ENCODE measurements at places on chromosomes 6 and 20.
A peak's percentile ranks its signal among the peaks of the same experiment; 100 is the strongest.

DNA sequence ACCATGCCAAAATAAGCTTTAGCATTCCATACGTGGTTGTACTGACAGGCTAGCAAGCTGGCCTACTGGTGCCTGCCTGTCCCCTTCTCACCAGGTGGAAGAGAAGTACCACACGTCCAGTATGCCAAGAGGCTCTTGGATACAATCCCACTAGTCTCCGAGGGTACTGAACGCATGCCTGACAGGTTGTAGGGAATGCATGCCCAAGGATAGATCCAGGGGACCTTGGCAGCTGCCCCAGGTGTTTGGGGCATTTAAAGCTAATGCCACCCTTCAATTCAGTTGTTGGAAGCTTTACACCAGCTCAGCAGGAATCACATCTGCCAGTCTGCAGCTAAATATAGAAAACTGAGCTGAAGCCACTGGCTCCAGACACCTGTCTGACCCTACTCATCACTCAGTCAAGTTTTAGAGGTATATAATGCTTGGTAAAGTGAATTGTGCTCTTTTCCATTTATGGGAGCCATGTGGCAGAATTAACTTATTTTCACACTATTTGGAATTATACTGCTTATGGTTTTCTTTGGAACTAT is 4.9 kb downstream of the TUBB2B start:
- DNase-seq = no peak

DNA sequence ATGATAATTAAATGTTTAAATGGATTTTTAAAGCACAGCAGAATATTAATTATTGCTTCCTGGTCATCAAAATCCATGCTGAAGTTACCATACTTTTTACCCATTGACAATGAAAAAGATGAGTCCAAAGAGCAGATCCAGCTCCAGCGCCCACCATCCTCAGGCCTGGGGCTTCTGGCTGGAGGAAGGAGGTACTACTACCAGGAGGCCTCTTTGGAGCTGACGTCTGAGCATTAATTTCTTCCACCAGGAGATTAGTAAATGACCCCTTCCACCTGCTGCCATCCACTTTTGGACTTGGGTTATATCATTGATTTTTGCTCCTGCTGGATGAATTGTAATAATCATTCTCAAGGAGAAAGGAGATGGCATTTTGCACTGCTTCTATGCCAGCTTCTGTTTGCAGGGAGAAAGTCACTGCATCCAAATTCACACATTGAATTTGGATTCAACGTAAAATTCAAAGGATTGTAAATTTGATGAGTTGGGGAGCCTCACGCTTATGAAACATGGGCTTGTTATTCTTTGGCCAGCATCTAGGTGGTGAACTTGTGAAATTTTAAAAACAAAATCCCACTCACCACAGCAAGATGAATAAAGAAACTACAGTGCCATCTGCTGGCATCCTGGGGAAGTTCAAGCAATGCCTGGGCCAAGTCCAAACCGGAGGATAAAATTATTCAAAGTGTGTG is 121.8 kb downstream of the SASH1 start:
- peak; percentile 79 for DNase-seq

DNA sequence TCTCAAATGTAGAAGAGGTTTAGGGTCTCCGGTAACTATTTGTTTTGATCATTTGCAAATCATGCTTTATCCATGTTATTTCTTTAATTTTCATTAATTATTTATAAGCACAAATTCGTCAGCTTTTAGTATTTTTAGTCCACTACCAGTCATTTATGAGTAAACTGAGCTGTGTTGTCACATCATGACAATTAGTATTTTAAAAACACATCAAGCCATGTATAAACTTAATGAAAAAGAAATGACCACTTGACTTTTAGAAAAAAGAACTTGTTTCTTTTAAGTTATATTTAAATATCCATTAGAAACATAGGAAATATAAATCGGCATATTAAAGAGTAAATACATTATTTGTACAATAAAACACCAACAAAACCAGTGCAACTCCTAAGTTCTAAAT is 2.8 kb downstream of the NKX2-4 start:
- DNase-seq = no peak

- peak; percentile 93 for DNase-seq
Observed at GRCh38 chr20:14219801-14220461, 117.5 kb downstream of the FLRT3 start.

DNA sequence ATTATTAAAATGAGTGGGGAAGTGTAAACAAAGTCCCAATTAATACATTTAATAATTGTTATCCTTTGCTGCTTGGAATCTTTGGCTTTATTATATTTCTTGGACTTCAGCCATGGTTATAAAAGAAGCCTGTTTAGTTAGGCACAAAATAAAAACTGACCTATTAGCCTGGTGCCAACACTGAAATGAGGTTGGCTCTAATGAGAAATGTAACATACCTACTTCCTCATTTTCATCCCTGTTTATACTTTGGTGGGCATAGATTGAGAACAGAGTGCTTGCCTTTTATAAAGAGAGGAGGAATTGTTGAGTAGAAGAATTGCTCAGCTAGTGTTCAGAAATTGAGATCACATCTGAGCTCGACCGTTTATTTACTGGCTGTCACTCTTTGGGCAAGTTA is 471.3 kb downstream of the UTRN start:
- DNase-seq = no peak

DNA sequence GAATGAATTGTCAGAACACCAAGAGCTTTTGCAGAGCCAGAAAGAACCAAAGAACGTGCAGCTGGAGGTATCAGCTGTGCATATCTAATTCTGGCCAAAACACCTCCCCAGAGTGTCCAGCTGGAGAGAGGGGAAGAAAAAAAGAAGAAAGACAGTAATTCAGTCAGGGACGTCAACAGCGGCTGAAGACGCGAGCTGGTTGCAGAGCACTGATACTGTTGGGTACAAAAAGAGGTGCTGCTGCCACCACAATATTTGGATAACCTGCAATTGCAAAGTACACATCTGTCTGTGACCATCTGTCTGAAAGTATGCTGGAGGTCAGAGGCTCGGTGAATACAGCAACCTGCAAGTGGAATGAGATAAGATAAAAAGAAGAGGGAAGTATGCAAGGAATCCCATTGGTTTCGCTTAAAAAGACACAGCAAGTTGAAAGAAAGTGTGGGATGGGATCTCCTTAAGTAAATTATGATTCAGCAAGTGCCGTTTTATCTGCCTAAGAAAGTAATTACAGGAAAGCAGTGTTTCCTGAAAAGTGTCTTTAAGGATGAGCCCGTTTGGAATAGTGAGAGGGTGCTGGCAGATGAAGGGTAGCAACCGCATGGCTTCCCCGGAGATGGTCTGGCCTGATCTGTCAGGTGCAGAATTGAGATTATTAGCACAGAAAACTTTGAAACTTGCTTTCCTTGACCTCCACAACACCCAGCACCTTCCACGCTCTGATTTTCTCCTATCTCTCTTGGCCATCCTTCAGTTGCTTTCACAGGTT is 189.9 kb upstream of the PRDM1 start:
- DNase-seq = no peak

DNA sequence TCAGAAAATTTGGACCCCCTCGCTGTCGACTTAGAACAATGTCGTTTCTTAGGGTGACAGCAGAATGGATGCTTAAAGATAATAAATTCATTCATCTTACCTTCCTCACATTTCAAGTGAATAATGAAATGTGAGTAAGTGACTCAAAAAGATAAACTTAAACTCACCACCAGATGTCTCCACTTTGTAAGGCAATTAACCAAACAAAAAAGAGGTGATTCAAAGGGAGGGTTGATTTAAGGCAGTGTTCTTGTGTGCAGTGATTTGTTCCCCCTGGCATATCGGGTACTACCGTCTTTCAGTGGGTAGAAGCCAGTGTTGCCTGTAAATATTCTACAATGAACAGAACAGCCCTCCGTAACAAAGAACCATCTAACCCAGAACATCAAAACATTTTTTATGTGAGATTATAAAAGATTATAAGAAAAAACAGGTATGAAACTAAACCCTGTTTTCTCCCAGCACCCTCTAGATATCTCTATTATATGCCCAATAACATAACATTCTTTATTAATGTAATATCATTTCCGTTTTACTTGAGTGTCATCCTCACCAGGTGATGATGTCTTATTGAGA is 589.7 kb downstream of the CBLN4 start:
- DNase-seq = no peak

- no peak for DNase-seq
Observed at GRCh38 chr6:103534814-103535213, 1324.9 kb downstream of the HACE1 start.

DNA sequence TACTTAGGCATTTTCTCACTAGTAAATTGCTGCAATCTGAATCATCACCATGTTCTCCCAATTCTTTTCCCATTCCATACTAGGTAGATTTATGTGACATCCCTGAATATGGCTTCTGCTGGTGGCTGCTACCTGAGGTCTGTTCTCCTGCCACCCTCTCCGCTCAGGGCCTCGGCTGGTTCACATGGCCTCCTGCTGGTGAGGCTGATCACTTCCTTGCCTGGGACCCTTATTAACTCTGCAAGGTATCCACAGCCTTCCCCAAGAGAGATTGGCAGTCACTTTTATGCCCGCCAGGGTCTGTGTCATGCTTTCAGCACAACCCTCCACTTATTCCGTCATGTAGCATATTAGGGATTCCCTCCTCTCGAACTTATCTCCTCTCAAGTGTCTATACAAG is 424.5 kb upstream of the FLRT3 start:
- no peak for DNase-seq

- peak; percentile 71 for DNase-seq
Observed at GRCh38 chr6:170025935-170026750, 264.7 kb downstream of the DLL1 start.

DNA sequence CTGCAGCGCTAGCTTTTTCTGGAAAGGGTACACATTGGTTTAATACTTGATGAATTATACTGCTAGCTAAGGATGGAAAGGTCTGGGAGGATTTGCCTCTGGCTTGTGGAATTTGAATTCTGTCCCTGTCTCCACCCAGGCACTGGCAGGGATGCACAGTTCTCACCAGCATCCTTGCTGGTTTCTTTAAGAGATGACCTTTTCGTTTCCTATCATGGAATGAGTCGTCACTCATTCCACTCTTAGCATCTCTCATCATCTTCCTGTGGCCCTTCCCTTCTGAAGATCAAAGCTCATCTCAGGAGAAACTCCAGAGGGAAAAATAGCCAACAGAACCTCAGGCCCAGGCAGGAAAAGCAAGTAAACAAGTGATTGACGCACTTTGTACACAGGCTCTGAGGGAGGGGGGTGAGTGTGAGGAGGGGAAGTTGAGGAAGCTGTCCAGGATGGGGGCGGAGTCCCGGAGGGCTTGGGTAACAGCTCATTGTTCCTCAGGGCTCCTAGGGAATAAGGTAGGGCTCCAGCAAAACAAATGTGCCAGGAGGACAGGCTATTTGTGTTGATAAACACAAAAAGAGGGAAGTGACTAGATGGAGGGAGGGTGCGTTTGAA is 25.7 kb upstream of the SAYSD1 start:
- DNase-seq = no peak

- peak; percentile 11 for DNase-seq
Observed at GRCh38 chr6:119331663-119332286, 17.8 kb downstream of the MAN1A1 start.

- no peak for DNase-seq
Observed at GRCh38 chr6:165223101-165223500, 86.3 kb downstream of the C6orf118 start.

DNA sequence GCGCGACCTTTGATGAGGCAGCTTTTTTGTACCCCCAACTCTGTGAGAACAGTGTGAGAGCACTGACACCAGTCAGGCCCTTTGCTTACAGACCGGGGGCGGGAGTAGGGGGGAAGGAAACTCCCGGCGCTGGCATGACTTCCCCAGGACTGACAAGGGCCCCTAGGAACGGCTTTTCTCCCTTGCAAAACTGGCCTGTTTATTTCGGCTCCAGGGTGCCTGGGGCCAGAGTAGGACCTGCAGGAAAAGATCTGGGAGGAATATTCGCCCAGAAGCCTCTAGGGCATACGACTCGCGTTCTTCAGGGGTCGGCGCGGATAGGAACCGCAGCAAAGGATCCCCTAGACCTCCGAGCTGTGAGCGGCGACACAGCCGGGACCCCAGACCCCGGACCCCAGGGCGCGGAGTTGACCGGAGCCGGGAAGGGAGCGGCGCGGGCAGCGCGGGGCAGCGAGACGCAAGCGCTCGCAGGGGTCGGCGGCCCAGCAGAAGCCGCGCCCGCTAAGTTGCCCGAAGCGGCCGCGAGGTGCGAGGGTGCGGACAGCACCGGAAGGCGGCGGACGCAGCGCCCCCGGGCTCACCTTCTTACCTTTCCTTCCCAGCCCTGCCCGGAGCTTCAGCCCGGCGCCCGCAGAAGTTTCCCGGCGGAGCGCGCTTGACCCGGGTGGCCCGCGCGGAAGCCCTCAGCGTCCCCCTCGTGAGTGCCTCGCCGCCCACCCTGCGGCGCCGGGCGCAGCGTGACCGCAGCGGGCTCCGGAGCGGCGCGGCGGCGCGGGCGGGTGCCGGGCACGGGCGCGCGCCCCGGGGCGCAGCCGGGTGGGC is at the start of gene POPDC3:
POPDC3 (minus strand) TSS at position 771 of the 822 bp plus-strand sequence. CDS start 18,105 bp downstream, outside the sequence.
- peak; percentile 29 for DNase-seq

- peak; percentile 56 for DNase-seq
Observed at GRCh38 chr6:10587656-10588406, 66.7 kb downstream of the GCNT2 start.

Data from NCI-H526 (cell line).